ENCODE measurements at places on chromosomes 2 and 18. TPM values are rescaled to one million over a fixed set of nuclear protein-coding genes. Genes with fewer than 3 reads are reported as not detected.

The TSN gene
- total RNA-seq: 89.6 TPM

The VWC2L gene
- total RNA-seq: not detected

The GKN2 gene
- total RNA-seq: not detected

The INHA gene
- total RNA-seq: not detected

The PLGLB2 gene
- not detected for total RNA-seq

The GKN1 gene
- total RNA-seq: not detected

The MRO gene
- not detected for total RNA-seq

The APCDD1 gene
- total RNA-seq: not detected

The PCARE gene
- not detected for total RNA-seq

The KLF11 gene
- 13.6 TPM for total RNA-seq

The CD28 gene
- total RNA-seq: not detected

The TMEM17 gene
- 4.7 TPM for total RNA-seq

The IKZF2 gene
- total RNA-seq: 2.1 TPM
